ENCODE measurements at places on chromosomes 5 and 9.

GRCh38 chr5:133891390-133891789, 77.0 kb downstream of the C5orf15 start:
- no peak for DNase-seq

DNA sequence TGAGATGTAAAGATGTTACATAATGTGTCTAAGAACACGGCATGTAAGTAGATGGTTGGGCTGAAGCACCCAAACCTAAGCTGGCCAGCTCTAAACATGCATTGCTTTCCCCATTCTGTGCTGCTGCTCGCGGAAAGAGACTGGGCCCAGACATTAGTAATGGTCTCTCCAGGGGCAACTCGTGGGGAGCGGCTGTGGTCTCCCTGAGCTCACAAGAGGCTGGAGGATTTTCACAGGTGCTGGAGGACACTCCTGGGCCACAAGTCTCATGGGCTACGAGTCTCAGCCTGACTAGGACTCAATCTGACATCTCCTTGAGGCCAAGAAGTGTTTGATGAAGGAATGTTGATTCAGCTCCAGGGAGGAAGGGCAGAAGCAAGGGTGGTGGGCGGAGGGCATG, 92.7 kb upstream of the PTCH1 start:
- no peak for DNase-seq

DNA sequence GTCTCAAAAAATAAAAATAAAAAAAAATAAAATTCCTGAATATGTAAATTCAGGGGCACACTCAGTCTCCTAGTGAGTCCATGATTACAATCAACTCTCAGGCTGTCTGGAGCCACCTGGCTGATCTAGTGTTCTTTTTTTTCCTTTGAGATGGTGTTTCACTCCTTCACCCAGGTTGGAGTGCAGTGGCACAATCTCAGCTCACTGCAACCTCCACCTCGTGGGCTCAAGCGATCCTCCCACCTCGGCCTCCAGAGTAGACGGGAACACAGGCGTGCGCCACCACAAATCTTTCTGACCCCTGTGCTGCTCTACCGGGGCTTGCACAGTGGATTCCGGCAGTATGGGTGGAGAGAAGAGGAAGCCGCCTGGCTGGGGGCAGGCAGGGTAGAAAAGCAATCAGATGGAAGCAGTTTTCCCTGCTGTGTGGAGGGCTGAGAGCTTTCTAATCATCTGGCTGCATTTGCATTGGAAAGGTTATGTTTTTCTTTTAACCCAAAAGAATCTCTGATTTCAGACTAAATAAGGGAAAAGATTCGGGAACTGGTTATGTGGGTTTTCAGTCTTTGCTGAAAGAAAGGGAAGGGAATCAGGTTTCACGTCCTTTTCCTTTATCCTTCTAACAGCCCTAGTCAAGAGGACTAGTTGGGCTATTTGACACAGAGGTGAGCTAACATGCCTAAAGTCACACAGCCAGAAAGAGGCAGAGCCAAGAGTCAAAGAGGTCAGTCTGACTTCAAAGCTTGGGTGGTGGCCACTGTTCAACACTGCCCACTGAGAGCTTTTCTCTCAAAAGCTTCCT, 26.3 kb upstream of the CORO2A start:
- no peak for DNase-seq

GRCh38 chr5:160315968-160316367, 3.6 kb upstream of the CCNJL start:
- DNase-seq = no peak

- DNase-seq = no peak
Observed at GRCh38 chr5:4306057-4306456, 710.4 kb downstream of the IRX1 start.

DNA sequence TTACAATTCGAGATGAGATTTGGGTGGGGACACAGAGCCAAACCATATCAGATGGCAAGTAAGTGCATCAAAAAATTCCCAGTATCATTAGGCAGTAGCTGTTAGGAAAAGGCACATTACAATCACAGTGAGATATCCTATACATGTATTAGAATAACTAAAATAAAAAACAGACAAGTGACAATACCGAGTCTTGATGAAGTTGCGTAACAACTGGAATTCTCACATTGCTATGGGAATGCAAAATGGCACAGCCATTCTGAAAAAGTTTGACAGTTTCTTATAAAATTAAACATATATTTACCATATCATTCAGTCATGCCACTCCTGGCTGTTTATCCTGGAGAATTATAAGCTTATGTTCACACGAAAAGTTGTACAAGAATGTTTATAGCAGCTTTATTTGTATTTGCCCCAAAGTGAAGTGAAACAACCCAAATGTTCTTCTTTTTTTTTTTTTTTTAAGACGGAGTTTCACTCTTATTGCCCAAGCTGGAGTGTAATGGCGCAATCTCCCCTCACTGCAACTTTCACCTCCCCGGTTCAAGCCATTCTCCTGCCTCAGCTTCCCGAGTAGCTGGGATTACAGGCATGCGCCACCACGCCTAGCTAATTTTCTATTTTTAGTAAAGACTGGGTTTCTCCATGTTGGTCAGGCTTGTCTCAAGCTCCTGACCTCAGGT, 93.1 kb upstream of the TLE1 start:
- DNase-seq = no peak

- DNase-seq = no peak
Observed at GRCh38 chr5:52811067-52811749, 23.5 kb downstream of the ITGA1 start.

- no peak for DNase-seq
Observed at GRCh38 chr9:106669835-106670234, 193.1 kb upstream of the ZNF462 start.

GRCh38 chr9:121686930-121687541, 35.6 kb downstream of the DAB2IP start:
- DNase-seq = peak; percentile 82

DNA sequence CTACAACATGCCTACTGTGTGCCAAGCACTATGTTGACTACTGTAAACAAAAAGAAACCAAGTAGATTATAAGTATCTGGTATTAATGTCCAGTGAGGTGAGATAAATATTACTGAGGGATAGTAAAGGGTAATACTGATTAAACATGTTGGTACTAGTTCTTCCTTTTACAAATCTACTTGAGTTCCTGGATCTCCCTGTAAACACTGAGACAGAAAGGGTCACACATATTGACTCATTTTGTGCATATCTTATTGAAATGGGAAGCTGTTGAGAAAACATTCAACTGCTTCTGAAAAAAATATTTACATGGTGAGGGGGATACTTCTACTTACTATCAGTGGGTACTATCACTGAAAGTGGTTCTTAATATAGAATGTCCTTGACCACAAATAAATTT, 24.3 kb downstream of the EFNA5 start:
- DNase-seq = no peak

Measured in Right ventricle myocardium inferior (tissue), 1 donor.